BJ (cell line): ENCODE measurements at places on chromosomes 12 and 14. TPM values are rescaled to one million over a fixed set of nuclear protein-coding genes. Genes with fewer than 3 reads are reported as not detected.

DNA sequence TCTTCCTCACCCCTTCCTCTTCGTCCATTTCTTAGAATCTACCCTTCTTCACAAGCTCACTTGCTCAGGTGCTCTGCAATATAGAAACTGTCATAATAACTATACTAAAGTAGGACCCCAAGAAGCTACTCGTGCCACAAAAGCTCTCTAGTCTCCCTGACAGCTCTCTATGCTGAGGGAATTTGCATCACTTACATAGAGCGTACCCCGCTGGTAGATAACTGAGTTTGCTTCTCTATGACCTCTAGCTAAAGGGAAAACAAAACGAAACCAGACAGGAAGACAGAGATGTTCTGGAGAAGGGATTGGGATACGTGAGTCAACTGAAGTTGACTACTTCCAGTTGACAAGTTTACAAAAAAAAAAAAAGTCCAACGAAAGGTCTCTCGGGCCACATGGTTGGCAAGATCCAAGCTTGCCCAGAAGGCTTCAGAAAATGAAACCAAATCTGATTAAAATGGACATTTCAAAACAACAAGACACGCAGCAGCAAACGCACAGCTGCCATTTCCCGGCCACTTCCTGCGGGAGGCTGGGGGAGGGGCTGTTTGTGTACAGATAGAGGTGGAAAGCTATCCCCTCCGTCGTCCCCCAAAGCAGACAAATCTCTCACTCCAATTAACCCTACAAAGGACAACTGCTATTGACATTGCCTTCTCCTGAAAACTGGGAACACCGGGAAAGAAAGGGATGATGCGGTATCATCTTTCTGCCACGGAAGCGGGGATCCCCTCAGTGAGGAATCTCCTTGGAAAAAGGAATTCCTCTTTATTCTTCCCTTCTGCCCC lies 1.3 kb downstream of the BAZ2A start:
- no peak for DNase-seq

DNA sequence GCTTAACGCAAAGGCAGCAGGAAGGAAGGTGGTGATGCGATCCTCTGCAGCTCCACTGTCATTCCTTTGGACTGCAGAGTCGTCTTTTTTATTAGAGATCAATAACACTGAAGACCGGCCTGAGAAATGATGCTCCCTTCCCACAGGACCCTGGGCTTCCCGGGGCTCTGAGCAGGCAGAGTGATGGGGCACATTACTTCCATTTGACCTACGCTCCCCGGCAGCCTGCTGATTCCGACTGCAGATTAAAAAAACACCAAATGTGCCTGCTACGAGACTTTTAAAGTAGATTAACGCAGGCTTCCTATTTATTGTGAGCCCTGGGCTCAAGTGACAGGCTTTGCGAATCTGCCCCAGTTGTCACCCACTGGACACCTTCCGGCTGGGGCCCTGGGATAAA lies 37.5 kb downstream of the KCNA1 start:
- DNase-seq, result no peak

DNA sequence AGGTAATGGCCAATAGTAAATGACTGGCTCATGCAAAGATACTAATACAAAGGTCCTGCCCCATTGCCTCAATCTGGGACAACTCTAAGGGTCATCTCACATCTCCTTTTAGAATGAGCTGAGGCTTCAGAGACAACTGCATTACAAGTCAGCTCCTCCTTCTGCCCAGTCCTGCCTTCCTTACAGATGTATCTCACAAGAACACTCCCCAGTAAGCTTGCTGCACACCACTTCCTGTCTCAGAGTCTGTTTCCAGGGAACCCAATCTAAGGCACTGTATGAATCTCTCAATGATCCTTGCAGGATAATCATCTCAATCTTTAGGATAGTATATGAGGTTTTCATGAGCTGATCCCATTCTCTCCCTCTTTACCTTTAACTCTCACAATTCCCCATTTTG lies 57.8 kb upstream of the ZDHHC17 start:
- no peak for DNase-seq

The ERP27 gene
- polyA plus RNA-seq, result 0.66 and 0.93 TPM in 2 replicates

DNA sequence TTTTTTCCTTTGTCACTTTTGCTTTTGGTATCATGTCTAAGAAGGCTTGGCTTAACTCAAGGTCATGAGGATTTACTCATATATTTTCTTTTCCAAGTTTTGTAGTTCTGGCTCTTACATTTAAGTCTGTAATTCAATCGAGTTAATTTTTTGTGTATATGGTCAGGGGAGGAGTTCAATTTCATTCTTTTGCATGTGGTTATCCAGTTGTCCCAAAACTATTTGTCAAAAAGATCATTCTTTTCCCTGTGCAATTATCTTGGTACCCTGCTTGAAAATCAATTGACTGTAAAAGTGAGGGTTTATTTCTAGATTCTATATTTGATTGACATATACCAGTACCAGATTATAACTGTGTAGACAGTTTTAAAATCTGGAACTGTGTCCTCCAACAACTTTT lies 10.2 kb downstream of the USP15 start:
- DNase-seq, result no peak

DNA sequence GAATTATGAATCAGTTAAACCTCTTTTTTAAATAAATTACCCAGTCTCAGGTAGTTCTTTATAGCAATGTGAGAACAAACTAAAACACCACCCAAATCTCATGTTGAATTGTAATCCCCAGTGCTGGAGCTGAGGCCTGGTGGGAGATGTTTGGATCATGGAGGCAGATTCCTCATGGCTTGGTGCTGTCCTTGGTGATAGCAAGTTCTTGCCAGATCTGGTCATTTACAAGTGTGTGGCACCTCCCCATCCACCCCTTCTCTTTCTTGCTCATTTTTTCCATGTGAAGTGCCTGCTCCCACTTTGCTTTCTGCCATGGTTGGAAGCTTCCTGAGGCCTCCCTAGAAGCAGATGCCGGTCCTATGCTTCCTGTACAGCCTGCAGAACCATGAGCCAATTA lies 102.1 kb upstream of the ANO4 start:
- DNase-seq, result no peak

The CLEC6A gene
- not detected in 2 replicates for polyA plus RNA-seq

GRCh38 chr12:54700301-54700700 lies 52.1 kb upstream of the DCD start:
- no peak for DNase-seq

GRCh38 chr12:51222461-51222860 lies 4.6 kb upstream of the POU6F1 start:
- DNase-seq, result no peak

The CIROP gene
- polyA plus RNA-seq, result 0.05 and 0.07 TPM in 2 replicates

DNA sequence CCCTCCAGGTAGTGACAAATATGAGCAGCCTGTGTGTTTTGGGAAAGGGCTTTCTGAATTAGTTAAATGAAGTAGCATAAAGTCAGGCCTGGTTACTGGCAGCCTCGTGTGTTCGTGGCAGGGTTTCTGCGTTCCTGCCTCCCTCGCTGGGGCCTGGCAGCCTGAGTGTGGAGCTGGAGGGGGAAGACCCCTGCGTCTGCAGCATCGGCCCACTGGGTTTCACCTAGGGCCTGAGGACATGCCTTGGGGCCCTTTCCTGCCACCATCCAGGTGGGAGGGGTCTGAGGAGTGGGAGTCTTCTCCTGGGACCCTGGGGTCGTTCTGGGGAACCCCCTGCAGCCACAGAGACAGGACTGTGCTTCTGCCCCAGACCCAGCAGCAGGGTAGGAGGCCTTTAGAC lies 20.4 kb upstream of the AMN start:
- no peak for DNase-seq

The TOMM20L gene
- polyA plus RNA-seq, result not detected in 2 replicates

The VDR gene
- 23.3 and 40.5 TPM in 2 replicates for polyA plus RNA-seq

The SLC22A17 gene
- polyA plus RNA-seq, result 9.0 and 14.0 TPM in 2 replicates

The KLRG1 gene
- polyA plus RNA-seq, result 0.43 and 0.63 TPM in 2 replicates

DNA sequence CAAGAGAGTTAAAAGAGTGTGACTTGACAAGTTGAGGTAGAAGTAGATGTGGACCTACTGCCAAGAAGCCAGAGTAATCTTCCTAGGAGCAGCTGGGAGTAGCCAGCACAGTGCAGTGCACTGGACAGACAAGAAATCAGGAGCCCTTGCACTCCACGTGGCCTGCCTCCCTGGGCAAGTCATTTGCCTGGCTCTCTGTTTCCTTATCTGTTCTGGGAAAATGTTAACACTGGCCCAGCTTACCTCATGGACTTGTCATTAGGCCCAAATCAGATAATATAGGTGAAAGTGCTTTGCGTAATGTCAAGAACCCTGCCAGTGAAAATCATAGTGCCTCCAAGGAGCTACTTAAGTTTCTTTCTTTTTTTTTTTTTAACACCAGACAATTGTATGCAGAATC lies 19.2 kb downstream of the SLC7A8 start:
- DNase-seq, result no peak

The PLA2G1B gene
- polyA plus RNA-seq, result not detected in 2 replicates

DNA sequence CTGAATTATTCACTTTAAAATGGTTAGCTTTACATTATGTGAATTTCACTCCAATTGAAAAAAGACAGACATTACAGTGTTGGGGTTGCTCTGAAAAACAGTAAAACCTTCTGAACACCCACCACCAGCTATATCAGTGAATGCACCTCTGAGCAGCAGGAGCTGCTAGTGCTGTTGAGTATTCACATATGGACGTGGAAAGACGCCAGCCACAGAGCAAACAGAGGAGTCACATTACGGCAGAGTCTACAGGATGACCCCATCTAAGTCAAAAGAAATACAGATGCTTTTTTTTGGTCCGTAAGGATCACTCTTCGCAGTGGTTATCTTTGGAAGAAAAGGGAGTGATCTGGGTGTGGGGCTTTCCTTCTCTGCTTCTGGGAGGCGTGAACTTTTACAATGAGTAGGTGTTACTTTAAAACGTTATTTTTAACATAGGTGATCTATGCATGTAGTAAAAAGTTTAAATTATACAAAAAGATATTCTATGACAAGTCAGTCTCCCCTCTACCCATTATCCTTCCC lies 4.5 kb downstream of the HVCN1 start:
- DNase-seq, result no peak
